ENCODE measurements at places on chromosomes 13 and 19. TPM values are rescaled to one million over a fixed set of nuclear protein-coding genes. Genes with fewer than 3 reads are reported as not detected.

The TMEM272 gene
- under 0.01 TPM for total RNA-seq

DNA sequence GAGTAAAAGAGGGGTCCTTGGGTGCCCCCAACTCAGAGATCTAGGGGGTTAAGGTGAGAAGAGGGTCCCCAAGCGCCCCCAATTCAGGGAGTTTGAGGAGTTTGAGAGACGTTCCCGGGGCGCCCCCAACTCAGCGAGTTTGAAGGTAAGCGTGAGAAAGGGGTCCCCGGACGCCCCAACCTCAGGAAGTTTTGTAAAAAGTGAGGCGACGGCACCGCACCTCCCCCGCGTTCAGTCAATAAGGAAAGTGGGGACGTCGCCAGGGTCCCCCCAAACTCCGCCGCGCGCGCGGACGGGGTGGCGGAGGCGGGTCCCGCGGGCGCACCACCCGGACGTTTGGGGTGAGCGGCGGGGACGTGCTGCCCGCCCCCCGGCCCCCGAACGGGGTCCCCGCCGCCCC is 353 bp downstream of the RFX2 start:
- DNase-seq, result no peak

DNA sequence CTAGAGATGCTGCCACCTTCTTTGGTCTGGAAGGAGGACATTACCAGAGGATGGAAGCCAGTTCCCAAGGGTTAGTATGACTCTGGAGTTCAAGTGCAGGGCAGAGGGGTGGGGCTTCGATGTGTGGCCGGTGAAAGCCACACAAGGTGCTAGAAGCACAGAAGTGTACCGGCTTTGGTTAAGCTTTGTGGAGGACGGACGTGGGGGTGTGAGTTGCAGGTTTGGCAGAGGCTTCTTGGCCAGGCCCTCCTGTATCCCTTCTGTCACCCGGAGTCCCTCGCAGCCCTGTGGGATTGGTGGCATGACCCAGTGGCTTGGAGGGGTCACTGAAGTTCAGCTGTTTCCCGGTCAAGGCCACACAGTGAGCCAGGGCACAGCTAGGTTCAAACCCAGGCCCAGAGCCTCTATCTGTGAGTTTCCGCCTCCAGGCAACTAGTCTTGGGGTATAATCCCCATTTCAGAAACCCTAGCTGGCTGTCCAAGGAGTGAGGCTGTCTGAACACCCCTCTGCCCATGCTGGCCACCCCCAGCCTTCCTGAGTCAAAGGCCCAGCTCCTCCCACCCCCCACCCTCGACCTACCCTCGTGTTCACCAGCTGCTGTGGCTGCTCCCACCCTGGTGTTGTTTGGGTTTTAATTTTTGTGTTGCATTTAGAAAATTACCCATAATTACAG is 4.6 kb upstream of the SSBP4 start:
- no peak for DNase-seq

The DIRAS1 gene
- total RNA-seq, result 3.6 TPM

The SULT2A1 gene
- not detected for total RNA-seq

Data from breast epithelium (tissue), 4 donors.